ENCODE measurements at places on chromosomes 3 and 15. TPM values are rescaled to one million over a fixed set of nuclear protein-coding genes. Genes with fewer than 3 reads are reported as not detected.

DNA sequence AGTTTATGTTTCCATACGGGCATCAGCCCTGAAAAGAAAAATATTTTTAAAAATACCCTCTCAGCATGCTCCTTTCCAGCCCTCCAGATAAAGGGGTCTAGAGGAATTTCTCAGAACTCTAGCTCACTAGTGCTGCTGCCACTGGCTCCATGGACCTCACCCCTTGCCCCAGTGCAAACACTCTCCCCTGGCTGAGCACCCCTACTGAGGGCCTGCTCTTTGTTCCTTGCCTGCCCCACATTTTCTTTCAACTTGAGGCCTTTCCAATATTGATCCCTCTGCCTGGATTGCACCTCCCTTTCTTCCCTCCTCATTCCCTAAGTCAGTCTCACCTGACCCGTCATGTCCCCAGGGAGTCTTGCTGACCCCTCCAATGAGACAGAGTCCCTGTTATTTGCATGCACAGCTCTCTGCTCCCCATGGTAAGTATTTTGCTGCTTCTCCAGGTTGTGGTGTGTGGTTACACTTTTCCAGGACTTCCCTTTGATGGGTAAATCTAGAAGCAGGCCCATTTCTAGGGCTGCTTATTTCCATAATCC lies 196.5 kb downstream of the EPHB1 start:
- no peak for DNase-seq

Gene LRRC49
- 10.0 TPM for total RNA-seq

Gene ARMC8
- total RNA-seq, result 13.9 TPM

GRCh38 chr15:98967096-98967495 lies 40.5 kb downstream of the PGPEP1L start:
- DNase-seq, result no peak

Gene CACNA1D
- total RNA-seq, result not detected

DNA sequence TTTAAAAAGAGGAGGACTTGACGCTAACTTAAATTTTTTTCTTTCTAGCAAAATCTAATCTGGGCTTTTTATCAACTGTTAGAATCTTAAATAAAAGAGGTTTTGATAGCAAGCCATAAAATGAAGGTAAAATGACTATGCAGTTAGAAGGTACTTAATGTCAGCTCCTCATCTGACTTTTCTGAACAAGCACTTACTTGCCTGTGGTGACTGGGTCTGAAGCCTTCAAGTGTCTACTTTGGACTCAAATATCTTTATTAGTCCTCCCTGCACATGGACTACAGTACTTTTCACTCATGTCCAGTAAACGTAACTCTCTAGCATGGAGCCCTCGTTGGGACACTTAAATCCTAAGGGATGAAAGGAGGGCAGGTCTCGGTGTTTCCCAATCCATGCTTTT lies 135.9 kb downstream of the P2RY1 start:
- DNase-seq, result no peak

Gene SEMA3B
- total RNA-seq, result 4.9 TPM

DNA sequence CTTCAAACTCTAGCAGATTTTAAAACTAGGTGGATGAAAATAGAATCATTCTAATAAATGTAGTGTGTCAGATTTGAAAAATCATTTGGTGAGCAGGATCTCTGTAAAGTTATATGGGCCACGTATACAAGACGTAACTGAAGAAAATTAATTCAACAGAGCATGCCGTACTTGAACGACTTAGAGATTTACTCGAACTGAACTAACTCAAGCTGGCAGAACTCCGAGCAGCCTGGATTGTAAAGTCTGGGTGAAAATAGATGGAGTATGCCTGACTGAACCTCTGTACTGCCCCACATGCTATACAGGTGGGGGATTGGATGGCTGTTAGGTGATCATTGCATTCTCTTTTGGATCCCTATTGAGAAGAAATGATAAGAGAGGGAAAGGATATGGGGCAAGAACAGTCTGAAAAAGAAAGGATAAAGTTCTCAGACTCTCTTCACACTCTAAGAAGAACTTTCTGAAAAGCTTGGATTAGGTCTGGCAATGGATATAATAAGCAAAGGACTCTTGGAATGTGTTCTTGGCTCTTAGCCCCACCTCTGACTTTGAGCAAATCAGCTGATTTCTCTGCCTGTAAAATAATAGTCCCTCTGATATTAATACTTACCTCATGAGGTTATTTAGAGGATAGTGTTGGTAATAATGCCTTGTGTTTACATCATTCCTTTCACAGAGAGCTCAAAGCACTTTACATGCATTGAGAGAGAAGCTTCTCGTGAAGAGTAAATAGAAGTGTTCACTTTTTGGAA lies 147.5 kb downstream of the FILIP1L start:
- no peak for DNase-seq

DNA sequence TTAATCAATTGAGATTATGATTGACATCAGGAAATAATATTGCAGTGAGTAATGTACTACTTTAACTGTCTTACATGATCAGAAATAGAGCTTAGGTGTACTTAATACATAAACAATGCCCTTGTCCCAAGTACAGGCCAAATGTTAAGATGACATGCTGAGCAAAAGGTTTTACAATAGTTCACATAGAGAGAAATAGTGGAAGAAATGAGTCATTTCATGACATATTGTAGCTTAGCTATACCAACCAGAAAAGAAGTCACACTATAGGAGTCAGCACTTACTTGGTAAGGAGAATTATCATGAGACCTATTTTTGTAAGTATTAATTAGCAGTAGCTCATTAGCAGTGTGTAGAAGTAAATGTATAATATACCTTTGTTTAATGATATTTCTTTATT lies 96.4 kb upstream of the NANOGP8 start:
- DNase-seq, result no peak

DNA sequence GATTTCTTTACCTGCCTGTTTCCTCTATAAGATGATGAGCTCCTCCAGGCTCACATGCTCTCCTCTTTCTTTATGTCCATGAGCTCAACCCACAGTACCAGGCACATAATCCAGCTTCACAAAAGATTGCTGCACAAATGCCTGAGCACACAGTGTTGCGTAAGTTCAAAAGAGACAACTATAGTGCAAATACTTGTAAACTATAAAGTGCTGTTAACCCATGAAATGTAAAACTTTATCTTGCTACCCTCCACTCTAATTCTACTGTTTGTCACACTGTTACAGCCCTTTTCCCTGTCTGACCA lies 101.0 kb upstream of the LPP start:
- no peak for DNase-seq

Gene KBTBD13
- total RNA-seq, result not detected

Gene SLC12A1
- not detected for total RNA-seq

All from NCI-H460 (cell line).